AG04449 (cell line): ENCODE measurements at places on chromosomes 2 and 18.
A peak's percentile ranks its signal among the peaks of the same experiment; 100 is the strongest.

- no peak for DNase-seq
Measured at GRCh38 chr2:138522556-138522955, 21.0 kb downstream of the SPOPL start.

GRCh38 chr2:71235930-71236587, 9.2 kb upstream of the PAIP2B start:
- DNase-seq, result no peak

- no peak for DNase-seq
Measured at GRCh38 chr2:8893474-8893873, 56.1 kb upstream of the KIDINS220 start.

- peak; percentile 9 for DNase-seq
Measured at GRCh38 chr2:212646698-212647366, 108.2 kb upstream of the ERBB4 start.

GRCh38 chr2:30396436-30397232, 50.4 kb upstream of the LCLAT1 start:
- no peak for DNase-seq

DNA sequence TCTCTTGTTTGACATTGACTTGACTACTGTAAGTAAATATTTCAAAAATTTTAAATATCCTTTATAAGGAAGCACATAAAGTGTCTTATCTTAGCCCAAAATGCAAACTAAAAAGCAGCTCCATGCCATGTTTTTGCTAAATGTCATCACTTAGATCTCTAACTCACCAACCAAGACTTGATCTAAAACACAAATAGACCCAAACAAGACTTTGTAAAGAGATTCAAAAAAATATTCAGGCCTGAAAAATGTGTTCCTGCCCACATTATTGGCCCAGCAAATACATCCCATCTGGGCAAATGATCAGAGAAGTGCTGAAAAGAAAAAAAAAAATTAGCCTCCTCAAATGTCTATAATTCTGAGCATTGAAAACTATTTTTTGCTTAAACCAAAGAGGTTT, 187.6 kb downstream of the MREG start:
- no peak for DNase-seq

DNA sequence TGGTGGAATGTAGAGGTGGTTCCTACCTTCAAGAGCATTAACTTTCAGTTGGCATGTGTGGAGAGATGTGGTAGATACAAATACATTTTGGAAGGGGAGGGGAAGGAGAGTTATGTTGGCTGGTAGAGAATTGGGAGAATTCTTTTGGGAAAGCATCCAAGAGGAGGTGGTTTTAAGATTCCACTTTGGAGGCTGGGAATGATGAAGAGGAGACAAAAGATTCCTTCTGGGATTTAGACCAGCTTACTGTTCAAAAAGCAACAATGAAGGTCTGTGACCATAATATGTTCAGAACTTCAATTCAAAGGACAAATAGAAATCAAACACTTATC, 120.8 kb upstream of the FOSL2 start:
- DNase-seq, result no peak

DNA sequence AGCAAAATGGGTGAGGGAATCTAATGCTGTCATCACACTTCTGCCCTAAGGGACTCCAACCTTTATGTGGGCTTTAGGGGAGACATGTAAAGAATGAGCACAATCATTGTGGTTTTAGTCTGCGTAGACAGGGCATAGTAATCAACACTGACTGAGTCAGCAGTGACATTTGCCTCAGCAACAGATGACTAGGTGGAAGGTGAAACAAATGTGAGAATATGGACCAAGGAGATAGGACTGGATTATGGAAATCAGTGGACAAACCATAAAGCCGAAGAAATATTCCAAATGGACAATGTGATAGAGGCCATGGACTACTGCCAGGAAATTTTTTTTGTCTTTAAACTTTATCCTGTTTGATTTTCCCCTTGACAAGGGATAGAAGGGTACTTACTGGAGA, 83.9 kb downstream of the PDK1 start:
- no peak for DNase-seq

DNA sequence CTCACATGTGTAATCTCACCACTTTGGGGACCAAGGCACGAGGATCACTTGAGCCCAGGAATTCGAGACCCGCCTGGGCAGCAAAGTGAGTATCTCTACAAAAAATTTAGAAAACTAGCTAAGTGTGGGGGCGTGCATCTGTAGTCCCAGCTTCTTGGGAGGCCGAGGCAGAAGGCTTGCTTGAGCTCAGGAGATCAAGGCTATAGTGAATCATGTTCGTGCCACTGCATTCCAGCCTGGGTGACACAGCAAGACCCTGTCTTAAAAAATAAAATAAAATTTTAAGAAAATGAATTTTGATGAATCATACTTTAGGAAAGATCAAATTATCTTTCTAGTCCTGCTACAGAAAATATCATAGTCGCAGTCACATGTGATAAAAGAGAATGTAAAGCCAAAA, 46.9 kb downstream of the CABYR start:
- no peak for DNase-seq

GRCh38 chr2:24797644-24798043, 4.4 kb downstream of the CENPO start:
- DNase-seq, result no peak

GRCh38 chr2:164514491-164514890, 106.8 kb downstream of the GRB14 start:
- no peak for DNase-seq

GRCh38 chr18:63119647-63120046, 199.9 kb downstream of the BCL2 start:
- DNase-seq, result no peak

GRCh38 chr2:134716721-134717243, 2.0 kb downstream of the TMEM163 start:
- DNase-seq, result no peak

DNA sequence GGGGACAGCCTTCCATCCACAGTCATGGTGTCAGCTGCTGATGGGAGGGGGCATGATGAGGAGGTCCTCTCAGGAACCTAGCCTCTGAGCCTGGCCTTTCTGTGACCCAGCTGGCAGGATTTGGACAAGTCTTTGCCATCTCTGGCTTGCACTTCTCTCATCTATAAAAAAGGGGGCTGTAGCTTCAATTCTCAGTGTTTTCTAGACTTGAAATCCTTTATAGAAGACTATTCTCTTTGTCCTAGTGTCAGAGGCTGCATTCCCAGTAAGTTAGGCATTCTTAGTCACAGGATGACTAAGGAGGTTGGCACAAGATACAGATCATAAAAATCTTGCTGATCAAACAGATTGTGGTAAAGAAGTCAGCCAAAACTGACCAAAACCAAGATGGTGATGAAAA, 958.5 kb downstream of the CNTNAP5 start:
- DNase-seq, result no peak

DNA sequence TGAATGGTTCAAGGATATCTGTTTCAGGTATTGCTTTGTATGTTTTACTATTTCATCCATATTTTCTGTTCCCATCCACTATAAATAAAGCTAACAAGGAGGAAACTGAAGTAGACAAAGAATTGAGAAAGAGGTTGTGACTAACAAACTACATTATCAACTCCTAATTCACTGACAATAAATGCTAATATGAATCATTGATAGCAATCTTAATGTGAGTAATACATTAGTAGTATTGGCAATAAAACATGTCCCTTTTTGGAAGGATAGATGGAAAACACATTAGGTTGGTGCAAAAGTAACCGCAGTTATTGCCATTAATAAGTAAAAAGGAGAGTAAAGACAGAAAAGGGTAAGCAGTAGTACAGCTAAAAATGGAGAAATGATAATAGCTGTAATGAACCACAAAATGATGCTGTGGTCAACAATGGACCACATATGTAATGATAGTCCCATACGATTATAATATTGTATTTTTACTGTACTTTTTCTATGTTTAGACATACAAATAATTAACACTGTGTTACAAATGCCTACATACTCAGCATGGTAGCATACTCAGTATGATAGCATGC, 104.7 kb downstream of the THADA start:
- DNase-seq, result no peak

- no peak for DNase-seq
Measured at GRCh38 chr18:78433562-78433961, 546.1 kb upstream of the SALL3 start.

GRCh38 chr2:236102971-236103370, 65.2 kb downstream of the GBX2 start:
- DNase-seq, result no peak

- DNase-seq, result peak; percentile 28
Measured at GRCh38 chr2:216490061-216490460, 8.6 kb upstream of the RPL37A start.

DNA sequence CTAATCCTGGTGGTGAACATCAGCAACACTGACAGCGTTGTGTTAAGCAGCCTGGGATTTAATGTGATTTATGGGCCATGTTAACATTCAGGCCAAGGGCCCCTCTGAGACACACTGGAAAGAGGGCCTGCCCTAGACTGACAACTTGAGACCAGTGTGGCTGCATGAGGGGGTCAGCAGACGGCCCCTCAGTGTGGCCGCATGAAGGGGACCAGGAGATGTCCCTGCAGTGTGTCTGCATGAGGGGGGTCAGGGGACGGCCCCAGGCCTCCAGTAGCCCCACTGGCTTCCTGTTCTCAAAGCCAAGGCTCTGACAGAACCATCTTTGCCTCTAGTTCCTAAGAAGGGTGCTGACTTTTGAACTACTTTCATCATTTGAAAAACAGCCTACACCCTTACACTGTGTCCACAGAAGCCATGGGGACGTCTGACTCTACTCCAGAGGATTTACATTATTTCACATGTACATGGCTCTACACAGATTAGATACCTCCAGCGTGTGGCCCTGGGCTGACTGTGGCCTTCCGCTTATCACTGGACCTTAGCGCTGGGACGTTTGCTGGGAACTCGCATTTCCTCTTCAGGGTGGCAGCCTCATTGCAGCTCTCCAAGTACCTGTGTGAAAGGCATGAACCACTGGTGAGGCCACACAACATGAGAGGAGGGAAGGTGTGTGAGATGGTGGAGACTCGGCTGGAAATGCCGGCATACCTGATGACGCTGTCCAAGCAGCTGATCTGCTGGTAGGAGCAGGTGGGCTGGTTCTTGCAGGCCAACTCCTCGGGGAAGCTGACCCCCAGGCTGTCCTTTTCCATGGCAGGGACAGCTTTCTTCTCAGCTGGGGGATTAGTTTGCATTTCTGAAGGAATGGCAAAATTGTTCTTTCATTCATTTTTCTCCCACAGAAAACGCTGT, 18.2 kb upstream of the HES6 start:
- DNase-seq, result no peak

- no peak for DNase-seq
Measured at GRCh38 chr18:523561-523960, 23.1 kb upstream of the COLEC12 start.

DNA sequence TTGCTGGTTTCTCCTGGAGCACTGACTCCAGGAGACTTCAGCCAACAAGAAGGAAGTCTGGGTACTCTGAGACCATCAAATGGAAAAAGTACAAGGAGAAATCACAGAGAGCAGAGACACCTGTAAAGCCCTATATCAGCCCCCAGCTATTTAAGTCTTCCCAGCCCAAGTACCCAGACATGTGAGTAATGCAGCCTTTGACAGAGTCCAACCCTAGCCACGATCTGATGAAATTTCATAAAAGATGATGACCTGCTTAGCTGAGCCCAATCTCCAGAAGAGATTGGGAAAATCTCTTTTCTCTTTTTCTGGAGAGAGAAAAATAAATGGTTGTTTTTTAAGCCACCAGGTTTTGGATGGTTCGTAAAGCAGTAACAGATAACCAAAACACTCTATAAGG, 196.6 kb downstream of the NBAS start:
- DNase-seq, result no peak

- no peak for DNase-seq
Measured at GRCh38 chr18:40612356-40612755, 1342.7 kb upstream of the PIK3C3 start.

DNA sequence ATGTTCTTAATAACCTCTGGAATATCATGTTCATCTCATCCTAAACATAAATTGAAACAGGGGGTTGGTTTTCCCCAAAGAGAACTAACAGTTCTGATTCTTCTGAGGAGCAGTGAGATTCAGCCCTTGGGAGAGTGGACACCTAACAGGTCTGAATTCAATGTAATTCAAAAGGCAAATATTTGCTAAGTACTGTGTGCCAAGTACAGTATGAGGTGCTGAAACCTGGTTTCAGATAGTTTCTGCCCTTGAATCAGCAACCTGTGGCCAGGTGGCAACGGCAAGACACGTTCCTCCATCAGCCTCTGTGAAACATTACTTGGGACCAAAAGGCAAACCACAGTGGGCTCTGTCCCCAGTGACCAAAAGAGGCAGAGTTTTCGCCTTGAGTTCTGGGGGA, 1.3 kb downstream of the LRRC30 start:
- no peak for DNase-seq

DNA sequence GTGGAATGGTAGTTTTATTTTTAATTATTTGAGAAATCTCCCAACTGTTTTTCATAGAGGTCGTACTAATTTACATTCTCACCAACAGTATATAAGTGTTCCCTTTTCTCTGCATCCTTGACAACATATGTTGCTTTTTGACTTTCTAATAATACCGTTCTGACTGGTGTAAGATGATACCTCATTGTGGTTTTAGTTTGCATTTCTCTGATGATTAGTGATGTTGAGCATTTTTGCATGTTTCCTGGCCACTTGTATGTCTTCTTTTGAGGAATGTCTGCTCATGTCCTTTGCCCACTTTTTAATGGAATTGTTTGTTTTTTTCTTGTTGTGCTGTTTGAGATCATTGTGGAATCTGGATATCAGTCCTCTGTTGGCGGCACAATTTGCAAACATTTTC, 242.5 kb downstream of the ZNF521 start:
- no peak for DNase-seq

DNA sequence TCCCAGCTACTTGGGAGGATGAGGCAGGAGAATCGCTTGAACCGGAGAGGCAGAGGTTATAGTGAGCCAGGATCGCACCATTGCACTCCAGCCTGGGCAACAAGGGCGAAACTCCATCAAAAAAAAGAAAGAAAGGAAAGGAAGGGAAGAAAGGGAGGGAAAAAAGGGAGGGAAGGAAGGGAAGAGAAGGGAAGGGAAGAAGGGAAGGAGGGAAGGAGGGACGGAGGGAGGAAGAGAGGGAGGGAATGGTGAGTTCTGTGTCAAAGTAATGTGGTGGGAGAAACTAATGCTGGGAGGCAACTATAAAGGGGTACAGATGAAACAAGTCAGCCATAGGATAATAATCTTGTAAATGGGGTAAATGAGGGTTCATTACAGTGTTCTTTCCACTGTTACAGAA, 45.7 kb downstream of the MEMO1 start:
- no peak for DNase-seq

DNA sequence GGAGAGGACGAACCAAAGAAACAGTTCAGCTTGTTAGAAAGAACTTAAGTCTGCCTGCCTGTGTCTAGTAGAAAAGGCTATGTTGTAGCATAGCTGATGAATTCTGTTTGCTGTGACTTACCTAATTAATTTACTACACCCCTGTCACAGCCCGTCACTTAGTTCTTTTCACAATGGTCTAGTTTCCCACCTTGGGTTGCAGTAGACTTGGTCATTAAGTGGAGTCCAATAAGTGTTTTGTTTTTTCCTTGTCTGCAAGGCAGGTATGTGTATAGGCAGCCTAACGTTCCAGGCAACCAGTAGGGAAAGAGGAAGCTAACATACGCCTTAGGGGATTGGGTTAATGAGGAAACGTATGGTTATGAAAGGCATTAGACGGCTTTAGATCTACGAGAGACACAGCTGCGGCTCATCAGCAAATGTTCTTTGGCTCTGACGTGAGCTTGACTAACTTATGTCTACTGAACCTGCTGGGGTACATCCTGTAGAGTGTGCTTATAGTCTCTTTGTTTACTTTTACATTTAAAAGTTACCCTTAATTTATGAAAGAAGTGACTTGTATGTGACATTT, 180.1 kb downstream of the PRPF40A start:
- no peak for DNase-seq

GRCh38 chr18:36376361-36376760, 78.8 kb downstream of the FHOD3 start:
- DNase-seq, result no peak

- no peak for DNase-seq
Measured at GRCh38 chr2:157169889-157170288, 87.6 kb upstream of the GALNT5 start.
